ENCODE measurements at places on chromosomes 12 and 14.

GRCh38 chr12:57323416-57323815, 72.4 kb upstream of the STAC3 start:
- DNase-seq, result no peak

DNA sequence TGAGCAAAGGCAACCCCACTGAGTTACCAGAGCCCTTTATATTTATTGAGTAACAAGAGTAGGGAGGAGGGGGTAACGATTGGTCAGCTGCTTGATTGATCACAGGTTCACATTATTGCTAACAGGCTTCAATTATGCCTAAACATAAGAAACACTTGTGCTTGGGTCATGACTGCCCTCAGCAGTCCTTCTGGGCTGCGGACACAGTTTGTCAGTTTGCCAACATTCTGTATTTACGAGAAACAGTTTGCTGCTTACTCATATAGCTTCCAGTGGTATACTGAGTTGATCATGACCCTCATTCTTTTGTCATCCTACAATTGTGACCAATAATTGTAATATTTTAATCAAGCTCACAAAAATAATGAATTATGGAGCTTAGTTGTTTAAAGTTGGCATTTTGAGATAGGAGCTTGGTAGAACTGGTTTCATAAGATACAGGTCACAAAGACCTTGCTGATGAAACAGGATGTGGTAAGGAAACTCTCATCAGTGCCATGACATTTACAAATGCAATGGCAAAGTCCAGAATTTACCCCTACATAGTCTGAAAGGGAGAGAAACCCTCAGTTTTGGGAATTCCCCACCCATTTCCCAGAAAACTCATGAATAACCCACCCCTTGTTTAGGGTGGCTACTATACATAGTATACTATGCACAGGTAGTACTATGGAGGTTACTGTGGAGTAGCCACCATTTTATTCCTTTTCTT, 1421.0 kb upstream of the FLRT2 start:
- no peak for DNase-seq

- DNase-seq, result no peak
Observed at GRCh38 chr12:95258151-95258550, 40.5 kb downstream of the VEZT start.

DNA sequence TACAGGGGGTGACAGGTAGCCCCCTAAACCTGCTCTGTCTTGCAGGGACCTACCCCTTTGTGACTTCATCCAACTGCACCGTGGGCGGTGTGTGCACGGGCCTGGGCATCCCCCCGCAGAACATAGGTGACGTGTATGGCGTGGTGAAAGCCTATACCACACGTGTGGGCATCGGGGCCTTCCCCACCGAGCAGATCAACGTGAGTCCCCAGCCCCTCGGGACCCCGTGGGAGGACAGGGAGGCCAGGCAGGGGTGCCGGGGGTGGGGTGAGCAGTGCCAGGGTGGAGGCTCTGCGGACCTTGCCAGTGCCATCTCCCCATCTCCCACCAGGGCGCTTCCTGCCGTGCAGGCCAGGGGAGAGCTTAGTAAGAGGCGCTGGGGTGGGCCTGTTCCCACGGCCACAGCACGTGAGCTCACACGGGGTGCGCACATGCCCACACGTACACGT, 11.1 kb upstream of the SIVA1 start:
- no peak for DNase-seq

All from activated naive CD8-positive, alpha-beta T cell treated with anti-CD3 and anti-CD28 coated beads, Interleukin-2, amount 50 U/mL, for 16 hours (primary cell).